ENCODE measurements at places on chromosomes 2 and 18.

- no peak for DNase-seq
These were observed 217.3 kb upstream of the HS6ST1 start for GRCh38 chr2:128535953-128536352.

- DNase-seq, result no peak
These were observed 267.8 kb upstream of the NCKAP5 start for GRCh38 chr2:133835821-133836619.

- DNase-seq, result no peak
These were observed 118.0 kb downstream of the TRIM43 start for GRCh38 chr2:95709831-95710230.

- no peak for DNase-seq
These were observed 118.3 kb downstream of the CAPN13 start for GRCh38 chr2:30688956-30689401.

- DNase-seq, result no peak
These were observed 20.0 kb upstream of the NFE2L2 start for GRCh38 chr2:177284531-177284930.

GRCh38 chr2:6866275-6866671 is 566 bp upstream of the CMPK2 start:
- DNase-seq, result peak; percentile 85

DNA sequence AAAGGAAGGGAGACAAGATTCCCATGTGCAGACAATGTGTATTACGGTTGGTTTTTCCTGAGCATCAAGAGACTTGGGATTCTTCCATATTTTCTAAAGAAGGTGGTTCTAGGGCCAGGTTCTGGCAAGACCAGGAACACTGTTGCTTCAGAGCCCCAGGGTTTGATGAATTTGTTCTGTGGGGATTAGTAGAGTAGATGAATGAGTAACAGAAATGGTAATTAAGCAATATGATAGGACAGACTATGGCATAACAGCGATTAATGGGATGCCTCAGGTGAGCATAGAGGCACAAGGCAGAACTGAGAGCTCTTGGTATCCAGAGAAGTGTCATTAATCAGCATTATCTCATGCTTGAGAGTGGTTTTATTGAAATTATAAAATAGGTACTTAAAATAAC is 82.8 kb upstream of the PNPT1 start:
- DNase-seq, result no peak

Measured in hematopoietic multipotent progenitor cell treated with erythropoietin and hydrocortisone succinate and interleukin-3 and kit ligand, for 17 days (in vitro differentiated cells).